ENCODE measurements at places on chromosomes 3 and 15.
A peak's percentile ranks its signal among the peaks of the same experiment; 100 is the strongest.

DNA sequence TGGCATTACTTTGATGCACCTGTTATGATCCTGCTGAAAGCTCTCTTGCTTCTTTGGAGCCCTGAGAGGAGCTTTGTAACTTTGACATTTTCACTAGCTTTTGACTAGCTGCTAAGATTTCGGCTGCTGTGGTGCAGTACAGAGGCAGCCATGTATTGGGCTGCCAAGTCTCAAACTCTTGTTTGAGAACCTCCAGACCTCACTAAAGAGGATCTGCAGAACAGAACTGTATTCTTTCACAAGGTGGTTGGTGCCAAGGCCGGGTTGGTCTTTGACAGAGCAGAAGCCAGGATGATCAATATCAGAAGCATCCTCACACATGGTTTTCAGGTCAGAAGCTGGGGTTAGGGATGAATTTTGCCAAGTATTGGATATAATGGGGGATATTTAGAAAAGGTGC is 34.6 kb upstream of the GOLGA8B start:
- no peak for DNase-seq

DNA sequence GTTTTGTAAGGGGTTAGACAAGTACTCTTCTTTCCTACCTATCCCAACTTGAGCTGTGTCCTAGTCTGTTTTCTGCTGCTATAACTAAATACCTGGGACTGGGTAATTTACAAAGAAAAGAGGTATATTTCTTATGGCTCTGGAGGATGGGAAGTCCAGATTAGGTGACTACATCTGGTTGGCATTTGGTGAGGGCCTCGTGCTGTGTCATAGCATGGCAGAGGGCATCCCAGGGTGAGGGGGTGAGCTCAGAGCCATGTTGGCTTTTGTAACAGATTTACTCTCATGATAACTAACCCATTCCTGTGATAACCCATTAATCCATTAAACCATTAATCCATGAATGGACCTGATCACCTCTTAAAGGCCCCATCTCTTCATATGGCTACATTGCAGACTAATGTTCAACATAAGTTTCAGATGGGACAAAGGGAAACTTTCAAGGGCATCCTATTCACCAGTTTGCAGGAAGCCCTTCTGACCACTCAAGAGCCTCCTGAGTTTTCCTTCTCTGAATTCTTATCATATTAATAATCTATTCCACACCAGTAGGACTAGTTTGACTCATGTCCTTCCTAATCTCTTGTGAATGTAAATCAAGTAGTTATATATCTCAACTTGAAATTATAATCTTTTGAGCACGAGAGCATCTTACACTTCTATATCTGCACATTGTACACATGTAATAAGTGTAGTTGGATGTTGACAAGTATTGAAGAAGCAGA is 185.7 kb upstream of the ZPLD1 start:
- no peak for DNase-seq

DNA sequence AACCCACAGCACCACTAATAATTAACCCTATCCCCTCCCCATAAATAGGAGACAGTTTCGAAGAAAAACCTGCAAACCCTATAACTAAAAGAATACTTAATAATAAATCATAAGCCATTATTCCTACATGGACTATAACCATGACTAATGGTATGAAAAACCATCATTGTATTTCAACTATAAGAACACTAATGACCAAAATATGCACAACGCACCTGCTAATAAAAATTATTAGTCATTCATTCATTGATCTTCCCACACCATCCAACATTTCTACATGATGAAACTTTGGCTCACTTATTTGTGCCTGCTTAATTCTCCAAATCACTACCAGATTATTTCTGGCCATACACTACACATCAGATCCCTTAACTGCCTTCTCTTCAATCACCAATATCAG is 16.6 kb downstream of the AQP9 start:
- no peak for DNase-seq

GRCh38 chr15:90694987-90695386 is 22.2 kb upstream of the BLM start:
- DNase-seq = no peak

DNA sequence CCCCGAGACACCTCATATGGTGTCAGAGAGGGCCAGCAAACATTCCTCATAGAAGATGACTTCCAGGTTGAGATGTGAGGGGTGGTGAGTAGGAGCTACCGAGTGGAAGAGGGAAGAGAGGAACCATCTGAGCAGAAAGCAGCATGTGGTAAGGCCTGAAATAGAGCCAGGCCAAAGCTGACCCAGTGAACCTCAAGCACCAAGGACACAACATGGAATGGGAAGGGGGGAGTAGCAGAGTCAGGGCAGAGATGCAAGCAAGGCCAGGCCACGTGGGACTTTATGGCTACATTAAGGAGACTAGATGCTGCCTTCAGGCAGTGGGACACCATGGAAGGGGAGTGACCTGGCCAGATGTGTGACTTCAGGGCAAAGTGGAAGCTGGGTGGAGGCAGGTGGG is 38.3 kb upstream of the WNT5A start:
- no peak for DNase-seq

GRCh38 chr3:152071924-152072323 is 196.8 kb upstream of the MBNL1 start:
- DNase-seq = peak; percentile 11

DNA sequence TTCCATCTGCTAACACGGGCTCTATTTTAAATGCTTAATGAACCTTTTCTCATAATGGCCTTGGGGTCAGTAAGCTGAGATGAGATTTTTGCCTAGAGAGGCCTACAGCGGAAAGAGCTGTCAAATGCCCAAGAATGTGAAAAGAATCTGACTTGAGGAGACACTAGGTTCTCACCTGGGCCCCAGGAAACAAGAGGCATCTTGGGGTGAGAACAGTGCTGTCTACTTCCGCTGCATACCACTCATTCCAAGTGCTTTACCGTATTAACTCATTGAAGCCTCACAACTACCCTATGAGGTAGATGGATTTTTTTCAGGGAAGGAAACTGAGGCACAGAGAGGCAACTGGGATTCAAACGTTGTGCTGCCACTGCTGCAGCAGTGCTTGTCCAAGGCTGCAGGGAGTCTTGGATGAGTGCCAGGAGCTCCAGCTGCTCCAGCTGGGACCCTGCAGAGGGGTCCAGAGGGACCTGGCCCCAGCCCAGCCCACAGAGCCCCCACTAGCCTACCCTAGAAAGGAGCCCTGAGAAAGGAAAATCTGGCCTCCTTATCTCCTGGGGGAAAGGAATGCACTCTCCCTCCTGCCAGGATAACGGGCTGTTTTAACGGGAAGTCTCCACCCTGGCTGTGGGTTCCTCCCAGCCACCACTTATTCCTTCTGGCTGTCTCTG is 68.4 kb downstream of the SLC12A8 start:
- no peak for DNase-seq

- DNase-seq = peak; percentile 20
These were observed 744.0 kb upstream of the SGO1 start for GRCh38 chr3:20930034-20930433.

DNA sequence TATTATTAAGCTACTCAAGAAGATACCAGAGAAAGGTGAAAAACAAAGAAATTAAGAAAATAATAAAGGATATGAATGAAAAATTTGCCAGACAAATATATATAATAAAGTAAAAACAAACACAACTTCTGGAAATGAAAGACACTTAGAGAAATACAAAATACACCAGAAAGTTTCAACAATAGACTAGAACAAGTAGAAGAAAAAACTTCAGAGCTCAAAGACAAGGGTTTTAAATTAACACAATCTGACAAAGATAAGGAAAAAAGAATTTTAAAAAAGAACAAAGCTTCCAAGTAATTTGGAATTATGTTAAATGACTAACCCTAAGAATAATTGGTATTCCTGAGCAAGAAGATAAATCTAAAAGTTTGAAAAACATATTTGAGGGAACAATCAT is 135.3 kb downstream of the PLCH1 start:
- DNase-seq = no peak

- no peak for DNase-seq
These were observed 54.6 kb downstream of the CAPN3 start for GRCh38 chr15:42413920-42414319.

DNA sequence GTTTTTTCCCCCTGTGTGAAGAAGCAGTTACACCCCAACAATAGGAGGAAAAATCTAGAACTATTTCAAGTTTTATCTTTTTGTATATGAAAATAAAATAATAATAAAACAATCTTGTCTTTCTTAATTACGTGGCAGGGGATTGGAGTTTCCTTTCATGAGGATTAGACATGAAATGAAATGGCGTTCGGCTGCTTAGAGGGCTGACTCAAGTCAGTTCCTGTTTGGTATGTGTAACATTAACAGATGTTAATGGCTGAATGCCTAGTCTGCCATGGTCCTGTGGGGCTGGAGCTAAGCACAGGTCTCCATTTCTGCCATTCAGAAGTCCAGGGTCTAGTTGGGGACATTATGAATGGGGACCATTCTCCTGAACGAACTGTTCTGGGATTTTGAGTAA is 3.1 kb upstream of the EXOG start:
- DNase-seq = peak; percentile 12

DNA sequence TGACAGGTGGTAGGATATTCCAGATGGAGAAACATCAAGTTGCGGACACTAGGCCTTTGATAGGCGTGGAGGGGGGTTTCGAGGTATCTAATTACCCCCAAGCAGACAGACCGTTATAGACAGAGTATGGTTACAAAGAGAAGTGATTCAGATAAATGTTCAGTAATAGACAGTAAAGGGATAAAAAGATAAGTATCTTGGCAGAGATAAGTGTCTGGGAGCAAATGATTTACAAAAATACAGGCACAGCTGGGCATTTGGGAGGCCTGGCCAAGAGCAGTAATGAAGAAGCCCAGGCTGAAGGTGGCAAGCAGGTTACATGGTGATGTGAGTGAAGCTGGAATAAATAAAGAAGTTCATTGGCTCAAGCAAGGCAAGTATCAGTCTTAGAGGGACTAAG is 659 bp upstream of the MYH15 start:
- DNase-seq = no peak

GRCh38 chr3:167361306-167361705 is 18.8 kb downstream of the ZBBX start:
- no peak for DNase-seq

DNA sequence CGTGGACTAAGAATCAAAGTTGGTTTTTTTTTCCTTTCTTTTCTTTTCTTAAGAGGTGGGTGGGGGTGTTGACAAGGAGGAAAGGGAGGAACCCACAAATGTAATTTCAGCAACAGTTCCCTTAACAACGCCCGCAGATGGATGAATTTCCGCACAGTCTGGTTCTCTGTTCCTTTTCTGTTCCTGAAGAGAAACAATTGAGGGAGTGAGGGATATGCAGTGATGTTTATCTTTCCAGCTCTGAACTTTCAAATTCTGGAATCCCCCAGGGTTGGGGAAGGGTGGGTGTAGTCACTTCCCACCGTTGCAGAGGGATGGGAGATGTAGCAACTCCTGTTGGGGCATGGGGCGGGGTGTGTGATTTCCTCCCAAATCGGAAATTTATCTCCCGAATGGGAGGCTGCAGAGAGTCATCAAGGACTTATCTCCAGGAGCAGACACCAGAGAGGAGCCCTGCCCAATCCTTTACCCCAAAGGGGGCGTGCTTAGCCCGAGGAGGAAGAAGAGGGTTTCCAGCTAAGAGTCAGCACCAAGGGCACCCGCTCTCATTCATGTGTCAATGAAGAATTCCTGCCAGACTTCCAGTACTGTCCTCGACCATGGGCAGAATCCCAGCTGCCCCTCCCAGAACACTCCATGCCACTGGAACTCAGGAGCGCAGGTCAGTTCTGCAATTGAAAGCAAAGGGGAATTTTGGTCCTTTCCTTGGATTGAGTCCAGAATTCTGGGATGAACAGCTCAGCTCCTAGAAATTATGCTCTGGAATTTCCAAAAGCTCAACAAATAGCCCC is 35.0 kb upstream of the CFAP161 start:
- no peak for DNase-seq

DNA sequence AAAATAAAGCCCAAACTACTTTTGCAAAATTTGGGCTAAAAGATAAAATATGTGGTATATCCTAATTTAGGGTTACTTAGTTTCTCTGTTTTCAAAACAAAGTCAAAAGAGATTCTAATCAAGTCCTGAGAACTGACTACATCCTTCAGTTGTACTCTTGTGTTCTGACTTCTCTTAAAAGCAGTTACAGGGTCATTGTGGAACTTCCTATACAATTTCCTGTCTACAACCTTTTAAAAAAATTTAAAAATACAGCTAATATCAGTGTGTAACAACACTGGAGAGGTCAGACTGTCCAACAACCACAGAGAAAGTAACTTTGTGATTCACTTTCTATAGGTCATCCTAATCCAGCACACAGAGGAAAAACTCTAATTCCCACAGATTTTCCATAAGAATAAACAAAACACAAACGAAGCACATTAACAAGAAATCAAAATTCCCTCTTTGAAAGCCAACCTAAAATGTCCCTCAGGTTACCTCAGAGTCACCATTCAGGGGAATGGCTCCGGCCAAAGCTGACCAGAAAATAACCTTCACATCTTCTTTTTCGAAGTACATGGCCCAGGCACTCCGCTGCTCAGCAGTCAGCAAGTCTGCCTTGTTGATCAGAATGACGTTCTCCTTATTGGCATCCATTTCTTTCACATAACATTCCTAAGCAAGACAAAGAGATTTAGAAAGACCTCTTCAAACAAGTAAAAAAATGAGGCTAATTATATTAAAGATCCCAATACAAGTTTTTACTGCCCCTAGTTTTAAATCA is 13.3 kb downstream of the LSG1 start:
- no peak for DNase-seq

DNA sequence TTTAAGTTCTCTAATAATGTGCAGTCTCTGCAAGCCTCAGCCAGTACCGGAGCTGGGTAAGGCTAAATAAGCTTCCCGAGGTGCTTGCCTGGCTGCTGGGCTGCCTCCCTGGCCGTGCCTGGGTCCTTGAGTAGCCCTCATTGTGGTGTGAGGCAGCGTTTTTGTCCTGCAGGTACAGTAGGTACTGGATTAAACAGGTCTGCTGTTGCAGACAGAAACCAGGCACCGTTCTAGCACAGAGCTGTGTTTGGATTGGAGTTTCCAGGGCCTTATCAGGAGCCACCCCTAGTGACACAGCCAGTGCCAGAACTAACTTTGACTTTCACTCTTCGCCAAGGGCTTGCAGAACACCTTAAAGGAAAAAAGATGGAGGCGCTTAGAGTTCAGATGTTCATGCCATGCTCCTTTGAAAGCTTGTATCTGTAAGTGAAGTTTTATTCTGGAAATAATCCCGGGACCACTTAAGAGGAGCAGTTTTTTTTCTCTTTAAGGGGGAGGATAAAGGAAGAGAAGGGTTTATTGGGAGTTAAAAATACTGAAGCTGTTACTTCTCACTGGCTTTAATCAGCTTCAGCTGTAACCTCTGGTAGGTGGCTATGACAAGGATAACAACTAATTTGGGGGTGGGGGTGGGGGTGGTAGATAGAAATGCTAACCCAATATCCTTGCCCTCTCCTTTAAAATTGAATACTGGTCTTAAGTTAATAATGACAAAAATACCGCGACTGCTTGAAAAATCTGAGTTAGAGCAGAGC is 126.8 kb downstream of the MITF start:
- DNase-seq = peak; percentile 63

Measured in ACHN (cell line).